Endothelial cell of umbilical vein (primary cell): ENCODE measurements at places on chromosomes 5 and 9.
A peak's percentile ranks its signal among the peaks of the same experiment; 100 is the strongest.

GRCh38 chr5:11715461-11716196 lies 188.6 kb downstream of the CTNND2 start:
- DNase-seq: no peak

DNA sequence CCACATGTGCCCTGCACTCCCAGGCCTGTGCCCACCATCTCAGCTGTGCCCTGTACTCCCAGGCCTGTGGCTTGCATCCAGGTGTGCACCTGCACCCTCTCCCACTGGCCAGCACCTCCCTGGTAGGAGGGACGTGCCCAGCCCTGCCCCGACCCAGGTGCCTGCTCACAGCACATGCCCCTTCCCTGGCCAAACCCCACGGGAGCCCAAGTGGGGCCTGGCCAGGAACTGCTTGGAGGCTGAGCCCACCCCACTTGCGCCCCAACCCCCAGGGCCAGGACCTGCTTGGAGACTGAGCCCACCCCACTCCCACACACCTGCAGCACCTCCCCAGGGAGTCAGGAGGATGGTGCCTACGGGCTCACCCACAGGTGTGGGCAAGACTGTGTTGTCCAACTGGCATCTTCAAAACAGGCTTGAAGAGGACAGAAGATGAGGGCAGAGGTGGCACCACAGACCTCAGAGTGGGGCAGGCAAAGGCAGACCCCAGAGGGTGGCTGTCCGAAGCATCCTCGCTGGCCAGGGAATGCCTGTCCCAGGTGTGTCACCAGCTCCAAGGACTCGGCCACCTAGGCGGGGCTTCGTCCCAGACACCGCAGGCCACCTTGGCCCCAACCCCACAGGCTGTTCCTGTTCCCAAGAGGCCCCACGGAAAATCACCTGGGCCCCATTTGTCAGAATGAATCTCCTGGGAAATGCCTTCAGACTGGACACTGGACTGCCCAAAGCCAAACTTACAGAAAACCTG lies 10.8 kb downstream of the ZDHHC11B start:
- DNase-seq: no peak

DNA sequence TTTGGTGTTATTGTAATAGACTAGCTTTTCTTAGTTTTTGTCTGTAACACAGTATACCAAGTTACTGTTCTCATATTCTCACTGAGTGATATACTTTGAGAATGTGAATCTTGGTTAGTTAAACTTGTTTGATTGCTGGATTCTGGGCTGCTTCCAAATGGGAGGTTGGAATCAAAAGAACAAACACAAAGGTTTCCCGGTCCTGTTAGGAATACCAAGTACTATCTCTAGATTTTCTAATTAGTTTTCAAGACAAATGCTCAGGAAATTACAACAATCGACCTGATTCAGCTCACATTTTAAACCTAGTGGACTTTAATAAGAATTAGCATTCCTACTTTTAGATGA lies 244.3 kb downstream of the CSNK1G3 start:
- no peak for DNase-seq

DNA sequence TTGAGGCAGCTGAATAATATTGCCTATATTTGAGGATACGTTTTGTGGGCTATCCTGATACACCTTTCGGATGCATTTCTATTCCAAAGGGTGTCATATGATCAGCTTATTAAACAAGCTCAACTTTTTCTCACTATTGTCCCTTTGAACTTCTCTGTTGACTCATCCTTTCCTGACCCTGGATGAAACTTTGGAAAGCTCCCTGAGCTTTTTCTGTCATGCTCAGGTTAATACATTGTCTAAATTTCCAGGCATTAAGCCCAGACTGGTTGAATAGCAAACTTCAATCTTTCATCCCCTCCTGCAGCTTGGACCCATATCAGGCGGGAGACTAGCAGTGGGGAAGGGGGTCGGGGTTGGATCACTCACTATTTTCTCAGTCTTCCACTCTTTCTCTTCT lies 104.9 kb upstream of the PTPN3 start:
- DNase-seq: no peak

DNA sequence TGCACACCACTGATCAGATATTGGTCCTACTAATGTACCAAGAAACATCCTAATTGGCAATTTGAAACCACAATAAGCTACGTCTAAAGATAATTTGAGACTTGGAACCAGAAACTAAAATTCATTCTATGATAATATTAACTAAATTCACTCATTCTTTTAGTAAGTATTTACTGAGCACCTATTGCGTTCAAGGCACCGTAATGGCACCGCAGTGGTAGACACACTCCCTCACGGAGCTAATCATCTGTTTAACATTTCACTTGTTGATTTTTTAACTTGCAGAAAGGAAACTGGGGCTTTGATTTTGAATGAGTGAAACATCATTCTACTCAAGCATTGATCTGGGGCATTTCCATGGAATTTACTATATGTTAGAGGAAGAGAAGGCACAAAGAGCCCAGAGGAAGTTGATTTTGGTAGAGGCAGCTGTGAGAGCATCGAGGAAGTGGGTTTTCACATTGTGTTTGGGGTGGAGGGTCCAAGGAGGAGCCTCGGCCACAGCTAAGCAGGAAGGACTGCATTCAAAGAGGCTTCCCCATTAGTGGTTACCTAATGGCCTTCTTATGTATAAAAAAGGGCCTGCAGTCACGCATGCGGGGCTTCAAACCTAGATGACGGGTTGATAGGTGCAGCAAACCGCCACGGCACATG lies 7.1 kb downstream of the RAPGEF1 start:
- DNase-seq: no peak

- DNase-seq: no peak
These were observed 139.2 kb downstream of the CDK5RAP2 start for GRCh38 chr9:120440791-120441190.

DNA sequence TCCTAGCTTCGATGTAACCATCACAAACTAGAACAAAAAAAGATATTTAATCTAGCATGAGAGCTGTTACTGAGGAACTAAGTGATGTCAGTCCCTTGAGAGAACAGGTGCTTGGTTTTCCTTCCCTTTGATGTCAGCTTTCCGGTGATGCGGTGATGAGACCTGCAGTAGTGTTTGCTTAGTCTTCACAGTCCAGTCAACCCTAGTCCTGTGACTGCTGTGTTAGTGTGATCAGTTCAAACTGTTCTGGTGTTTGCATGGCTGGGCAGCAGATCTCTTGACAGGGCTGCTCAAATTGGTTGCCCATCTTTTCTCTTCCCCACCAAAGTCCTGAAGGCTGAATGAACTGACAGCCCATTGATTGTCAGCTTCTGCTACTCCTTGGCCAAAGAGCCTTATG lies 608.6 kb upstream of the DAB2 start:
- DNase-seq: no peak

DNA sequence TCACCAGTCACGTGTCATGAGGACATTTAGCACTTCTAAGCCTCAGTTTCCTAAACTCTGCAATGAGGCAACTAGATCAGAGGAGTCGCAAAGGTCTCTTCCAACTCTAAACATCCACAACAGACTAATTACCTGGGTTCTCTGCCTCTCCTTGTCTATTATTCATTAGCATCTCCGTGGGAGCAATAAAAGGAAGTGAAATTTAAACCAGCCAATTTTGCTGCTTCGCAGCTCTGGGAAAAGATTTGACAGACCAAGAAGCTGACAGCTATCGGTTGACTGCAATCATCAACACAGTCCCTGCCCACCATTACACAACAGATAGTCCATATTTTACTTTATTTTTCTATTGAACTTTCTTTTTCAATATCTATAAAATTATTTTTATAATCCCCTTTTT lies 308.9 kb downstream of the NR2F1-AS1 start:
- DNase-seq: no peak

DNA sequence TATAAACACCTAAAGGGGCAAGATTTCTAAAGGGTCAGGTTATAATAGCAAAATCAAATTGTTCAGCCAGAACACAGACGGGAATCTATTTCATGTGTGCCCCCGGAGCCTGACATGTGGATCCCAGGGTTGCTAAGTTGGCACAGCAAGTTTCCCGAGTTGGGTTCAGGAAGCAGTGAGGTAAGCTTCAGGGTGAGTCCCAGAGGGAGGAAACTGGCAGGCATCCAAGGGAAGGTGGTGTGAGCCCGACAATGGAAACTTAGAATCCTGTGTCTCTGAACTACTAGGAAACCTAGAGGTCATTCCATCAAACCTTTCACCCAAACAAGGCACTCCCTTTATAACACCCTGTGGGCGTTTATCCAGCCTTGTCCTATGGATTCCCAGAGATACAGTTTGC lies 98.4 kb downstream of the ADRB2 start:
- DNase-seq: peak; percentile 82

- no peak for DNase-seq
These were observed 233.0 kb downstream of the PRR16 start for GRCh38 chr5:120697147-120697546.

- no peak for DNase-seq
These were observed 329.0 kb downstream of the ISL1 start for GRCh38 chr5:51712201-51712600.

DNA sequence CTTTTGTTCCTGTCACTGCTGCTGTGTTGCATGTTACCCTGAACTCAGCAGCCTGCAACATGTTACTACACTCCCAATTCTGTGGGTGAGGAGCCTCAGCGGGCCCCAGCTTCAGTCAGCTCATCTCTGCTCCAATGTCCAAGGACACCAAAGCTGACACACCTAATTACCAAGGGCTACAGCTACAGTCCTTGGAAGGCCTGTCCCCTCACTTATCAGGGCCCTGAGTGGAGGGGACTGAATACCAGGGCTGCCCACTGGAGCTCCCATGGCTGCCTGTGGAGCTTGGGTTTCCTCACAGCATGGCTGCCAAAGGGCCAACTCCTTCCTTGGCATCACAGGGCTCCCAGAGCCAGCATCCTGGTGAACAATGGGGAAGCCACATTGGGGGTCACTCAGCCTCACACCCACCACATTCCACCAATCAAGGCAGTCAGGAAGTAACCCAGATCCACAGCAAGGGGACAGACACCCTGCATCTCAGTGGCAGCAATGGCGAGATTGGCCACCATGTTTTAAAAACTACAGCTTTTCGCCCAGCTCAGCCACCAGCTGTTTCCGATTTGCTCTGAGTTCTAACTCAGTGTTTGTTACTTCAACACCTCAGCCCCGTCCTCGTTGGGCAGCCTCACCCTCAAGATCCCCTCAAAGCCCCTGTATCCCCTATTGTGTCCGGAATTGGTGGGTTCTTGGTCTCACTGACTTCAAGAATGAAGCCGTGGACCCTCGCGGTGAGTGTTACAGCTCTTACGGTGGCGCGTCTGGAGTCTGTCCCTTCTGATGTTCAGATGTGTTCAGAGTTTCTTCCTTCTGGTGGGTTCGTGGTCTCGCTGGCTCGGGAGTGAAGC lies 18.9 kb downstream of the SEMA4D start:
- DNase-seq: no peak

DNA sequence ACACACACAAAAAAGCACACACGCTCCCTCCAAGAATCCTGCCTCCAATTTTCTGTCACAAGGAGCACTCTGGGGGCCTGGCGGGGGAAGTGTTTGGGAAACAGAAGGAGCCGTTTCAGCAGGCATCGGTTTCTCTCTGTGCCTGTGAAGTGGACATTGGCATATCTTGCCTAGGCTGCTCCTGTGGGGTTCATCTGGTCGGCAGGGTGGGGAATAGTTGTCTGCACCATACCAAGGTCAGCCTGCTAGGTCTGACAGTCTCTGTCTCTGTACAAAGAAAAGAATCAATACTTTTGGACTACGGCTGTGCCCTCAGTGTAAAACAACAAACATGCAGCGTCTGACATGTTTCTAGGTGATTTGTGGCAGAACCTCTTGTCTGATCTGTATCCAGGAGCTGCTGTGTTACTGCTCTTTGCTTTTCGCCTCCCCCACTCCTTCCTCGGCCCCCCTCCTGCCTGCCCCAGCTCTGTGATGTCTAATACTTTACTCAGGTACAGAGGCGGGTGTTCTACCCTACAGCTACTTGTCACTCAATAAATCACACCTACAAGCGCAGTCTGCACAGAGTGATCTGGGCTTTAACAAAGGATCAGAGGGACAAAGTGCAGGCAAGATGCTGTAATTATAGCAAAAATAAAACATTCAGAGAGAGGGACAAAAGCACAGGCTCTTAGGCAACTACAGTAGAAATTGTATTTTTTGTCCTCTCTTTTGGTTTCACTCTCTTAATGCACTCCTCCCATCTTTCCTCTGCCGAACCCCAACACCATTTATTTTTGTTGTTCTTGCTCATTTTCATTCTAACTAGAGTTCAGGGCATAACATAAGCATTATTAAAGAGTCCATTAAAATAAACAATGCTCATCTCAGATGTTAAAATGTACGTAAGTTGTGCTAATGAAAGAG lies 216.7 kb downstream of the BNC2 start:
- DNase-seq: peak; percentile 17

DNA sequence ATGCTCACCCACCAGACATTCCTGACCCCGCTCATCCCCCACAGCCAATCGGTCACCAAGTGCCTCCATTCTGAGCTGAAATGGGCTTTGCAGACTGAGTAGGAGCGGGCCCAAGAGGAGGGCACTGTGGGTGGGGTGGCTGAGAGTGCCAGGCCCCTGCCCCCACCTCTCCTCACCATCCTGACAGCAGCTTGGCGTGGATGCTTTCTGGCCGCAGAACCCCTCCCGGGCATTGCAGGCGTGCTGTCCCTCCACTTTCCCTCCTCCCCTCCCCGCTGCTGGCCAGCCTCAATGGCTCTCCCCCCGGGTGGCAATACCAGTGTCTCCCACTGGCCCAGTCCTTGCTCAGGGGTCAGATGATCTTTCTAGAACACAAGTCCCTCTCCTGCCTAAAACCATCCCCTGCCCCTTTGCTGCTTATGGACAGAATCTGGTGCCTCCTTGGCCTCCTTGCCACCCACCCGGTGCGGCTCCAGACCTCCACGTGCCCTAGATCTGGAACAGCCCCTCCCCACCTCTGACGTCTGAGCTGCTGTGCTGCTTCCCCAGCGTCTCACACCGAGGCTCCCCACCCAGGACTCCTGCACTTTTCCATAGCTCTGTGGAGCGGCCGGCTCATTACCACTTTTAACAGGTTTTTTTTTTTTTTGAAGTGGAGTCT lies 6.1 kb downstream of the FLT4 start:
- DNase-seq: no peak

- no peak for DNase-seq
These were observed 230.9 kb upstream of the MSX2 start for GRCh38 chr5:174493530-174493929.

- no peak for DNase-seq
These were observed 42.9 kb downstream of the TMEM38B start for GRCh38 chr9:105737205-105737604.

DNA sequence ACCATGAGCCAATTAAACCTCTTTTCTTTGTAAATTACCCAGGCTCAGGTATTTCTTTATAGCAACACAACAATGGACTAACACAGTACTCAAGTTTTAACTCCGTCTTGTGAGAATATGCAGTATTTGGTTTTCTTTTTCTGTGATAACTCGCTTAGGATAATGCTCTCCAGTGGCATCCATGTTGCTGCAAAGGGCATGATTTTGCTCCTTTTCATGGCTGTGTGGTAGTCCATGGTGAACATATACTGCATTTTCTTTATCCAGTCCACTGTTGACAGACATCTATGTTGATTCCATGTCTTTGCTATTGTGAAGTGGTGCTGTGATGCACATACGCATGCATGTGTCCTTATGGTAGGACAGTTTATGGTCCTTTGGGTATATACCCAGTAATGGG lies 10.9 kb downstream of the VPS13A start:
- DNase-seq: no peak

- no peak for DNase-seq
These were observed 133.3 kb downstream of the PCSK5 start for GRCh38 chr9:76023715-76024195.

GRCh38 chr5:149518620-149519019 lies 32.6 kb downstream of the CSNK1A1 start:
- no peak for DNase-seq
